Activated CD4-positive, alpha-beta memory T cell treated with anti-CD3 and anti-CD28 coated beads for 36 hours (primary cell): ENCODE measurements at places on chromosomes 5 and 9. TPM values are rescaled to one million over a fixed set of nuclear protein-coding genes. Genes with fewer than 3 reads are reported as not detected.

Gene FRMD3
- total RNA-seq = 0.62 TPM

Gene MZB1
- total RNA-seq = 24.0 TPM

Gene BTNL8
- not detected for total RNA-seq

Gene IL13
- 13.0 TPM for total RNA-seq

Gene TRIM41
- 36.4 TPM for total RNA-seq

Gene EPB41L4B
- 0.17 TPM for total RNA-seq

Gene ESM1
- 0.45 TPM for total RNA-seq

Gene SLCO4C1
- total RNA-seq = 0.31 TPM

Gene CEP72
- total RNA-seq = 21.6 TPM

Gene LURAP1L
- not detected for total RNA-seq

Gene BRINP1
- total RNA-seq = not detected

Gene C9orf153
- 0.39 TPM for total RNA-seq

- H3K27ac ChIP-seq = no peak overlapping the region
- no peak for DNase-seq
- H3K36me3 ChIP-seq = no peaks in the 10 kb centered on the region
- peaks cover 42% of the 10 kb centered on the region for H3K4me1 ChIP-seq
- H3K27me3 ChIP-seq = peaks cover 17% of the 10 kb centered on the region
Measured at GRCh38 chr5:14420101-14420811, 161.3 kb upstream of the OTULINL start.

- H3K4me1 ChIP-seq = peaks cover 7% of the 10 kb centered on the region
- no peak for DNase-seq
- H3K27ac ChIP-seq = no peak overlapping the region
- no peaks in the 10 kb centered on the region for H3K27me3 ChIP-seq
- H3K4me3 ChIP-seq = no peak overlapping the region
Measured at GRCh38 chr5:111461934-111462333, 50.4 kb downstream of the STARD4 start.

DNA sequence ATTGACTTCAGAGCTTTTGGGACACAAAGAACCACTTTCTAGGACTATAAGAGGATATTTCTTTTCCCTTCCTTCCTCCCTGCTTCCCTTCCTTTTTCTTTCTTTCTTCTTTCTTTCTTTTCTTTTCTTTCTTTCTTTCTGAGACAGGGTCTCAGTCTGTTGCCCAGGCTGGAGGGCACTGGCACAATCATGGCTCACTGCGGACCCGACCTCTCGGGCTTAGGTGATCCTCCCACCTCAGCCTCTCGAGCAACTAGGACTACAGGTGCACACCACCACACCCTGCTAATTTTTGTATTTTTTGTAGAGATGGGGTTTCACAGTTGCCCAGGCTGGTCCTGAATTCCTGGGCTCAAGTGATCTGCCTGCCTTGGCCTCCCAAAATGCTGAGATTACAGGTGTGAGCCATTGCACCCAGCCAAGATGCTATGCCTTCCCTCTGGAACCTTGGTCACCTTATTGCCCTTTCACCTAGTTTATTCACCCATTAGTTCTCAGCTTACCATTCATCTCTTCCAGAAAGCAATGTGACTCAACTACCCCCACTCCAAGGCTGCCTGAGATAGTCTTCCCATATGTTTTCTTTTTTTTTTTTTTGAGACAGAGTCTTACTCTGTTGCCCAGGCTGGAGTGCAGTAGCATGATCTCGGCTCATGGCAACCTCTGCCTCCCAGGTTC lies 10.1 kb downstream of the PLIN2 start:
- no peaks in the 10 kb centered on the region for H3K27me3 ChIP-seq
- H3K4me1 ChIP-seq = no peaks in the 10 kb centered on the region
- H3K36me3 ChIP-seq = peaks cover 53% of the 10 kb centered on the region

GRCh38 chr9:125674981-125675973 lies 31.7 kb downstream of the MAPKAP1 start:
- no peaks in the 10 kb centered on the region for H3K27me3 ChIP-seq
- H3K4me1 ChIP-seq = peaks cover 8% of the 10 kb centered on the region
- no peak for DNase-seq

DNA sequence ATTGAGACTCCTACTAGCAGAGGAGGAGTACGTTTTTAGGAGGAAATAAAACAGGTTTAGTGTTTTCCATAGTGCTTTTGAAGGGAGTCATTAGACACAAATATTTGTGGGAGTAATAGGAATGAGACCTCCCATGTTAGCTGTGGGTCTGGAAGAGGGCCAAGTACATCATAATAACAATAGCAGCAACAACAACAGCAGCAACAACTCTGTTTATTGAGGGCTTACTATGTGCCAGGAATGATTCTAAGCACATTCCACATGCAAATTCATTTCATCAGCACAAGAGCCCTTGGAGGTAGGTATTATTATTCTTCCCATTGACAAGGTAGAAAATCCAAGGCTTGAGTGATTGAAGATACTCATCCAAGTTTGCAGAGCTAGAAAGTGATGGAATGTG lies 384.2 kb upstream of the RPS23 start:
- no peaks in the 10 kb centered on the region for H3K36me3 ChIP-seq
- no peaks in the 10 kb centered on the region for H3K27me3 ChIP-seq
- no peak for DNase-seq
- H3K4me3 ChIP-seq = no peak overlapping the region
- no peaks in the 10 kb centered on the region for H3K4me1 ChIP-seq
- no peak overlapping the region for H3K27ac ChIP-seq

GRCh38 chr5:54667136-54667535 lies 149.6 kb downstream of the SNX18 start:
- no peaks in the 10 kb centered on the region for H3K27me3 ChIP-seq
- H3K4me3 ChIP-seq = no peak overlapping the region
- no peaks in the 10 kb centered on the region for H3K36me3 ChIP-seq
- H3K4me1 ChIP-seq = peaks cover 18% of the 10 kb centered on the region
- H3K27ac ChIP-seq = no peak overlapping the region
